ENCODE measurements at places on chromosomes 11 and 22. TPM values are rescaled to one million over a fixed set of nuclear protein-coding genes. Genes with fewer than 3 reads are reported as not detected.

- no peak for DNase-seq
These were observed 637.5 kb upstream of the FAT3 start for GRCh38 chr11:91587131-91587530.

- no peak for DNase-seq
These were observed 44.0 kb downstream of the IGF2 start for GRCh38 chr11:2095198-2095520.

DNA sequence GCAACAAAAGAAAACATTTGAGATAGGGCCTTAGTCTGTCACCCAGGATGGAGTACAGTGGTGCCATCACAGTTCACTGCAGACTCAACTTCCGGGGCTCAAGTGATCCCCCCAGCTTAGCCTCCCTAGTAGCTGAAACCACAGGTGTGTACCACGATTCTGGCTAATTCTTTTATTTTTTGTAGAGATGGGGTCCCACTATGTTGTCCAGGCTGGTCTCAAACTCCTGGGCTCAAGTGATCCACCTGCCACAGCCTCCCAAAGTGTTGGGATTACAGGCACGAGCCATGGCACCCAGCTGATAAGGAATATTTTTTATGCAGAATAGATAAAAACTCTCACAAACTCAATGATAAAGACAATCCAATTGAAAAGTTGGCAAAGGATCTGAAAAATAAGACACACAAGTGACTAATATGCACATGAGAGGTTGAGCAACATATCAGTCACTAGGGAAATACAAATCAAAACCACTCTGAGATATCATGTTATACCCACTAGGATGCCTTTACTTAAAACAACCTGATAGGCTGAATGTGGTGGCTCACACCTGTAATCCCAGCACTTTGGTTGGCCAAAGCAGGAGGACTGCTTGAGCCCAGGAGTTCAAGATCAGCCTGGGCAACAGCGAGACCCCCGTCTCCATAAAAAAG lies 33.9 kb upstream of the CLTCL1 start:
- DNase-seq, result no peak

Gene TMEM191B
- 0.44 TPM for polyA plus RNA-seq

DNA sequence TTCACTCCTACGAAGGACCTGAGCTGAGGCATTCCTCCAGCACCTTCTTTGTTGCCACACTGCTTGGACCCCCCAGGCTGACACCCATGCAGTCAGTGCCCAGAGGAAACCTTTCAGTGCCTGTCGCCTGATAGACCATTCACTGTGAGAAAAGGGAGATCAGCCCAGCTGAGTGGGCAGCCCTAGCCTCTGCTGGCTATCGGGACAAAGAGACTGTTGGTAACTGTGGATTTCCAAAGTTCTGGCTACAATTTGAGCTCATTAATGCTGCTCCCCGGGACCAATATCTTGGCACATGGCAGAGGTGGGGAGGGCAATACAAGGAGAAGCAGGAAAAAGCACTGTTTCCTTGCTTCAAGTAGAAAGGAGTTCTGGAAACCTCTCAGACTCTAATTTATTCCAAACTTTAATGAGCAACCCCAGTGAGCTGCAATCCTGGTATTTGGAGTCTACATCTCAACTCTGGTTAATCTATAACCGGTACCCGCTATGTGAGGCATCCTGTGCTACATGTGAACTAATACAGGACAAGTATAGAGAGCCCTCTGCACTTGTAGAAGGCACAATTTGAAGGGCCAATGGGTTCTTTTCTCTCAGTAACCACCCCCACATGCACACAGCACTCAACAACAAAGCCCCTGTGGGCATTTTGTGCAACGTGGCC lies 200.7 kb upstream of the NCAM1 start:
- DNase-seq, result no peak

DNA sequence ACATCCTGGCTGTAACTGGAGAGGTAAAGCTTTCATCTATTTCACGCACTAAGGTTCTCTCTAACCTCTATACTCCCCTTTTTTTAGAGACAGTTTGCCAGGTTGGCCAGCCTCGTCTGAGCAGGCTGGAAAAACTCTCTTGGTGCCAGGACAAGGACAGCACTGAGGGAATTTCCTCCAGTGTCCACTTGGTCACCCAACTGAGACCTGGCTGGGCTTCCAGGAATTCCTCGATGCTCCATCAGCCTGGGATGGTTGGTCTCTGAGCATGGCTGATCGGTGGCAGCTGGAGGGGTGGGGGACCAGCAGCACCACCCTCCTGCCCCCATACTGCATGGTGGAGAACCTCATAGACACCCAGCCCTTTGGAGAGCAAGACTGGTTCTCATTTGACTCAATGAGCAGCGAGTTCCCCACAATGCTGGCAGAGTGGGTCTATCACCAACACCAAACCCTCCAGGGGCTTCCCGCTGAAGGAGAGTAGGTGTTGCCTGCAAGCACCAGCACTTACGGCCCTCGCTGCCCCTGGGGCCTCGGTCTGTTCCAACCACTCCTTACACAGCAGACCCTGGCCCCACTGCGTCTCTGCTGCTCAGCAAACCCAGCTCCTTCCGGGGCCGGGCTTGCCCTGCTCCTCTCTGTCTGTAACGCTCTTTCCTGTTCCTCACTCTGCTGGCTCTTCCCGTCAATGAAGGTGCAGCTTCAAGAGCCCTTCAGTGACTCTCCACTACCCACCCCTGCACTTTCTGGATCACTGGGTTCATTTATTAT lies 122.2 kb downstream of the ST3GAL4 start:
- DNase-seq, result no peak

- DNase-seq, result no peak
These were observed 91.3 kb downstream of the ZC3H12C start for GRCh38 chr11:110184456-110184855.

- no peak for DNase-seq
These were observed 3.2 kb downstream of the CD6 start for GRCh38 chr11:60974726-60975125.

GRCh38 chr11:77647654-77648305 lies 10.2 kb upstream of the CLNS1A start:
- no peak for DNase-seq

GRCh38 chr11:27081056-27081455 lies 40.4 kb downstream of the BBOX1 start:
- DNase-seq, result no peak

DNA sequence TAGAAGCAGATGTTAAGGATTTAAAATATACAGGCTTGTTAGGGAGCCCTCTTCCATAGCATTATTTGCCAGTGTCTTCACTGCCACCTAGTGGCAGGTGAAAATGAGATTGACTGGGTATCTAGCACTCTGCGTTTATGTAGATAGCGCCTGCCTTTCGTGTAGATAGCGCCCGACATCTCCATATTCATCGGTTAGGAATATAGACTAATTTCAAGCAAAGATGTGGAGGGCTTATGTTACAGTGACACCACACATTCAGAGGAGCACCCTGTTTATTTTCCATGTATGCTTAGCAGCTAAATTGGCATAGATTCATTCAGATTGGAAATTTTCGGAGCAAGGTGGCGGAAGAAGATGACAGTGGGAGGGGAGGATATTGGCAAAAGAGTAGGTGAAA lies 72.0 kb downstream of the SLC5A12 start:
- DNase-seq, result peak; percentile 4

DNA sequence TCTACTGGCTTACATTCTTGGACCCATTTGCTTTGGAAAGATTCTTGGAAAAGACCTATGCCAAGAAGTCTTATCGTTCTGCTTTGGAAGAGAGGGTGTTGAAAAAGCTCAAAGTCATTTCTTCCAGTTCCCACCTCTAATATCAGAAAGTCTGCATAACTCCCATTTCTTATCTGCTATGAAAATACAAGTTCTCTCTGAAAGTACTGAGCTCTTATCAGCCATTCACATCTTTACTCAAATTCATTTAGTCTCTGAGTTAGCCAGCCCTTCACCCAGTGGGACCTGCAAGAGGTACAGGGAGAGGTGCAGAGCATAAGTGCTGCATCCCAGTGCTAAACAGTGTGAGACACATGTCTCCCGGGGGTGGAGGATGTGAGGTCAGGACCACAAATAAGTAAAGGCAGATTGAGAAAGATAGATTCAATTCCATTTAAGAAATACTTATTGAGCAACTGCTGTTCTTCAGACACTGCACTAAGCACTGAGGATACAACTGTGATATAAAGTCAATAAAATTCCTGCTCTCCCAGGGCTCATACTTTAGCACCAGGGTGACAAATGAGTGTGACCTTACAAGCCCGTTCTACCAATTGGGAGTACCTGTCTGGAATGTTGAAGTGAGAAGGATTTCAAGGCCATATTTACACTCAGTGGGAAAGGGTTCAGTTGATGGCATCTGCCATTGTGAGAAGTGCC lies 76.7 kb downstream of the PISD start:
- DNase-seq, result no peak

Measured in BJ (cell line).